ENCODE measurements at places on chromosomes 5 and 9.

DNA sequence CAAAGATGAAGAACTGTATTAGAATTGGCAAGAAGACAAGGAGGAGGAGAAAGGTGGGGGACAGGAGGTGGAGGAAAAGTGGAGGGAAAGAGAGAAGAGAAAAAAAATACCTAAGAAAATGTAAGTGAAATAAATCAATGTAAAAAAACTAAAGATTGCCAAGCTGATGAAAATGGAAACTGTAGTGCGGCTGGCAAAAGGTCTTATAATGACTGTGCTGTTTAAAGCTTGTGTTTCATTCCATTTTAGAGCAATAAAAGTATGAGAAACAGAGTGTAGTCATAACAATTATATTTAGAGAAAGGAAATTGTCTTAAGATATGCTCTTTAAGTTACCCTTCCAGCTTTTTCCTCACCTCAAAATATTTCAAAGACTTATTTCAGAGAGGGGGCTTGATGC lies 670.5 kb upstream of the SEMA6A start:
- DNase-seq: no peak

GRCh38 chr5:86688406-86688805 lies 70.7 kb downstream of the COX7C start:
- no peak for DNase-seq

DNA sequence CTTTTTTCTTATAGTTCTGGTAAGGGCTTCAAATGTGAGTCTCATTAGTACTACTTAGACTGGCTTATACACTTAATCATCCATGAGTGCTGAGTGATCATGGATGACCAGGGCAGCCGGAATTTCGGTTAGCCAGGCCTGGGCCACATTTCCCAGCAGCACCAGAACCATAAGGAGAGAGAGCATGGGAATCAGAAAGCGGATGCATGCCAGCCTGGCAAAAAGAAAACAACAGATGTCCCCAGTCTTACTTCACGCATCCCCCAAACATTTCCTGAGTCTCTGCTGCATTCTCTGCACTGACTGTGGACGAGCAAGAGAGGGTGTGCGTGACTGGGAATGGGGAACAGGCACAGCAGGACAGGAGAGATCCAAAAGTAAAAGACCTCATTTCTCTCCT lies 371.1 kb upstream of the ZNF608 start:
- no peak for DNase-seq

DNA sequence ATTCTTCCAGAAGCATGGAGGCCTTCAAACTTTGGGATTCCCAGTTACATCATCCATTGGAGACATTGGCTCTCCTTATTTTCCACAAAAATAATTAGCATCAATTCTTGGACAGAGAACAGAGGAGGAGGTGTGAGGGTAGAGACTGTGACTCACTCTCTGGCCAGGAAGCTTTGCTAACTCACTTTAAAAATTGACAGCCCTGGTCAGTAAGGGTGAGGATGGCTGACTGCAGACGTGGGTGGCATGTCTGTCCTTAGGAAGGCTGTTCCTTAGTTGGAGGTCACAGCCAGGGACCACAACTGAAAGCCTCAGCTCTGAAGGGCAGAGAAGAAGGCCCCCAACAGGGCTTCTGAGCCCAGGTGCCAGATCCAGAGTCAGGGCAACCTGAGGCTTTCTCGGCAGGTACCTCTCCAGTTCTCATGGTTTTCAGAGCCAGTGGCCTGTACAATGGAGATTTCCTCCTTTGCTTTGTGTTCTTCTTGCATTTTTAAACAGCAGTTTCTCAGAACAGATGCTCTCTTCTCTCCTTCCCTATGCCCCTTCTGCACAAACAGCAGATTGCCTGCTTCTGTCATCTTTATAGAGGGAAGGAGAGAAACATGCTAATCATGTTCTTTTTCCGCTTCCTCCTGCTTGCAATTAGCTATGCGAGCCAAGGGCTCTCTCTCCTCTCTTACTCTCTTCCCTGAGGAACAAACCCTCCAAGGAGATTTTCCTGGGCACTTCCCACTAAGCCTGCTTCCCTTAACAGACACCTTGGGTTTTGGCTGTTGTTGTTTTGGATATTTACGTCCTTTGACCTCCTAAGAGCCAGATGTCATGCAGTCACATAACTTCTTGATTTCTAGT lies 92.5 kb upstream of the ZNF366 start:
- no peak for DNase-seq

DNA sequence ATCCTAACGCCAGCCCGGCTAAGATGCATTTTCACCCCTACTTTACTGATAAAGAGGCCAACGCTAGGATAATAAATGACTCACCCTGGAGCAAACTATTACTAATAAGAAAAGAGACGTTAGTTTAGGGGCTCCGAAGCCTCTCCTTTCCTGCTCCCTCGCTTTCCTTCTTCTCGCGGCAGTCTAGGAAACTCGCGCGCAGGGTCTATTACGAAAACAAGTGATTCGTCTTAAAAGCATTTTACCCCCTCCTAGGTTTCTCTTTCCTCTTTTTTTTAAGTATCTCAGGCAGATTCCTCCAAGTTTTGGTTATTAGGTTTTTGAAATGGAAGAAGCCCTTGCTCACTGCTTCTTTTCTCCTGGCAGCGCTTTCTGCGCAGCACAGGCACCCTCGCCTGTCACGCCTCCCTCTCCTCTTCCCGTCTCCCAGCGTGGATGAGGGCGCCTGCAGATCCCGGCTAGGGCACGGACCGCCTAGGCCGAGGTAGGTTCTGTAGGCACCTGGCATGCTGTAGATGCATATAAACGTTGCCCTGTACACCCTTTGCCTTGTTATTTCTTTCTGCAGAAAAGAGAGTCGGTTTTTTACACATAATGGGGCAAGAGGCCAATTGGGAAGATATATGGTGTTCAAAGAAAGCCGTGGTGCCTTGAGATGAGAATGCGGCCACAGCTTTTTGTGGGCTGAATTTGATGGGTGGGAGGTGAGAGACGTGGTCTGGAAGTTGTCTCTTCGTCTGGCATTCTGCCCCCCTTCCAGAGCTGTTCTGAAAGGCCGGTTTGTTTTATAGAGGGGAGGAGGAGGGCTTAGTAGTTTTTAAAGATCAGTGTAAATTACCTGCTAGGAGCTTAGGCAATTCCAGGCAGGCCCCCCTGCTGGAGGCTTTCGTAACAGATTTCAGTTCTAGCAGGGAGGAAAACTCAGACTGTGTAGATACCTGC lies 983 bp downstream of the GCNT1 start:
- peak; percentile 68 for DNase-seq

Measured in thyroid gland (tissue), 4 donors.